ENCODE measurements at places on chromosomes 2 and 18.

GRCh38 chr2:233084488-233084887 is 24.3 kb downstream of the INPP5D start:
- no peak for DNase-seq

DNA sequence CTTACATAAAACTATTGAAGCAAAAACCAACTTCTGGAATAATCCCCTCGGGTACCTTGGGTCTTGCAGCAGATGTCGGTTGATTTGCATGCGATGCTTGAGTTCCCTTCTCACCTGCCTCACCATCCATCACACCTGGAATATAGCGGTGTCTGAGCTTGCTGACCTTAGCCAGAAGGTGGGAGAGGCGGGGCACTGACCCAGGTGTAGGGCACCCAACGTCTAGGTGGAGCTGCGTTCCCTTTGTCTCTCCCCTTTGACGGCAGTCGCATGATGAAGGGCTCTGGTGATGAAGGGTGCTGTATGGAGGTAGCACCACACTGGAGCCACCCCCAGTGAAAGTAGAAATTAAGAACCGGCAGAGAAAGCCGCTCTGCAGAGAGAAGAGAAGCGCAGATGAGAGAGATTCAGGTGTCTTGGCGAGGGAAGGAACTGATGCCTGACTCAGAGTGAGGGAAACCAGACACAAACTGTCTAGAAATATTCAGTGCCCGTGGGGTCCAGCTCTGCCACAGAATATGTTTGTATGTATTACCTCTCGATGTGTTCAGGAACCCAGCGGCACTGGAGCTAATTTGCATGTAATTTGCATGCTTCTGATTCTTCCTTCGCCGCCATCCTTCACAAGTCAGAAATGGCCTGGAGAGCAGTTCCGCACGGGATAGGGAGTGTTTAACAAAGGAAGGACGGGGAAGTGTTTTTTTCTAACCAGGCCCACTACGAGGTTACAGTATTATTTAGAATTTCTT is 19.4 kb upstream of the MBP start:
- DNase-seq, result no peak

- DNase-seq, result no peak
Observed at GRCh38 chr2:223723954-223724411, 113.4 kb downstream of the AP1S3 start.

DNA sequence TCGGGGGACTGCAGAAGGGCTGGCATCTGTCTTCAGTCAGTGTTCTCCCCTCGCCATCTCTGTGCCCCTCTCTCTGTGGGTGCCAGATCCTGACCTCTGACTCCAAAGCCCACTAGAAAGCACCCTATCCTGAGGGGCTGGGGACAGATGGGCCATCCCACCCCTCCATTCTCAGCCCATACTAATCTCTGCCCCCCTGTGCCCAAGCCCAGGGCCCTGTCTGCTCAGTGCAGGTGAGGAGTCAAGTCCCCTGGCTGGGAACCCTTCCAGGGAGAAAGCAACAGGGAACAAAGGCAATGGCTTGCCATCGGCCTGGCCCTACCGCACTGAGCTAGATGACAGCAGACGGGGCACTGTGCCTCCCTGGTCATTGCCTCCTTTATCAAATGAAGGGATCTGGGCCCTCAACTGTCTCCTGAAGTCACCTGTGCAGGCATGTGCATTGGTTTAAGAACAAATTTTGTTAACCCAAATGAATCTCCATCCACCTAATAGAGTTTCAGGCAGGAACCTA is 42.7 kb upstream of the ID2 start:
- no peak for DNase-seq

DNA sequence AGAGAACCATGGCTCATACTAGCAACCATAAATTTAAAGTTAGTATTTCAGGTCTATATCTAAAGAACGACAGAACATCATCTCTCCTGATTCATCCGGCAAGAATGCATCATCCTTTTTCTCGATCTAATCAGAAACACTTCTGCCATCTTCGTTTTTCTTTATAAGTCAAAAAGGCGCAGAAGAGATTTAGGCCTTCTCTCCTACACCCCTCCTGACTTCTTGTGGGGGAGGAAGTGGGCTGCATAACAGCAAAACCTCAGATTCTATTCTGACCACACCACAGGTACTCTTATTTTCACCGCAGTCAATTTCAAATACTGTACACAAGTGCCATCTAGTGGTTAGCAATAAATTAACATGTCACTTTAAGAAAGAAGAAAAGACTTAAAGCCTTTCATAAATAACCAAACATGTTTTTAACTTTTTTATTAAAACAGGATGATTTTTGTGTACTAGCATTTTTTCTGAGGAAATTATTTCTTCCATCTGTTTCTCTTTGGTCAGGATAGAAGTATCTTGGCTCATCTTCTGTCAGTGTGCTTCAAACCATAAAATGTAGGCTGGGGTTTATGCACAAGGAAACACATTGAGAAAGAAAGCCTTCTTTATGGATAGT is 48.4 kb upstream of the PIK3C3 start:
- DNase-seq, result no peak

DNA sequence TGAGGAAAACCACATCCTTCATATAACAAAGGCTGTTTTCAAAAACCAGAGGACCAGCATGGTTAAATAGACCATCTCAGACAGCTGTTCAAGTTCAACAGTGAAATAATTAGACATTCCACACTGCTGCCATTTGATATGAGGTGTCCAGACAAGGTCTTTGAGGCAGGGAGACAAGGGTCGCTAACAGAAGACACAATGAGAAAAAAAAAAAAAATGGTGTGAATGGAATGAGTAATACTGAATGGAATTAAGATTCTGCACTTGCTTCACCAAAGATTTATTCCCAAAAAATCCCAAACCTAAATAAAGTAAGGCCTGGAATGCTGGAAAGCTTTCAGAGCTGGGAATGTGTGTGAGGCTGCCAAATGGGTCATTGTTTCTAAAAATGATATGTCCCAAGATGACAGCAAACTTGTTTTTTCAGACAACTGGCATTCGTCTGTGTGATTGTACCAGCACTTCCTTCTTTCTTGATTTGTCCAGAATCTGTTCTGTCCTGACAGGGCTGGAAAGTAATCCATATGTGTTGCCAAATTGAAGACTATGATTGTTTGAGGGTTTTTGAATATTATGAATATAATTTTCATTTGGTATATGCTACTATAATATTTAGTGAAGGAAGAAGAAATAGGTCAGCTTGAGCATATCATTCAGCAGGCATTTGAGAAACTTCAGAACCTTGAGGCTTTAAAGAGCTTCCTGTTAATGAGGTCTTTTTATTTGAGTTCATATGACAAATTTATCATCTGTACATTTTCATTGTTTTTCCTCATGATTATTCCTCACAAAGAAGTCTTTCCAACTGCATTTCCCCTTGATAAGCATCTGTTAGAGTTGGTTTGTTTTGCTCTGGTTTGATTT is 85.2 kb upstream of the ITGA4 start:
- DNase-seq, result no peak
